ENCODE measurements at places on chromosomes 2 and 18.

DNA sequence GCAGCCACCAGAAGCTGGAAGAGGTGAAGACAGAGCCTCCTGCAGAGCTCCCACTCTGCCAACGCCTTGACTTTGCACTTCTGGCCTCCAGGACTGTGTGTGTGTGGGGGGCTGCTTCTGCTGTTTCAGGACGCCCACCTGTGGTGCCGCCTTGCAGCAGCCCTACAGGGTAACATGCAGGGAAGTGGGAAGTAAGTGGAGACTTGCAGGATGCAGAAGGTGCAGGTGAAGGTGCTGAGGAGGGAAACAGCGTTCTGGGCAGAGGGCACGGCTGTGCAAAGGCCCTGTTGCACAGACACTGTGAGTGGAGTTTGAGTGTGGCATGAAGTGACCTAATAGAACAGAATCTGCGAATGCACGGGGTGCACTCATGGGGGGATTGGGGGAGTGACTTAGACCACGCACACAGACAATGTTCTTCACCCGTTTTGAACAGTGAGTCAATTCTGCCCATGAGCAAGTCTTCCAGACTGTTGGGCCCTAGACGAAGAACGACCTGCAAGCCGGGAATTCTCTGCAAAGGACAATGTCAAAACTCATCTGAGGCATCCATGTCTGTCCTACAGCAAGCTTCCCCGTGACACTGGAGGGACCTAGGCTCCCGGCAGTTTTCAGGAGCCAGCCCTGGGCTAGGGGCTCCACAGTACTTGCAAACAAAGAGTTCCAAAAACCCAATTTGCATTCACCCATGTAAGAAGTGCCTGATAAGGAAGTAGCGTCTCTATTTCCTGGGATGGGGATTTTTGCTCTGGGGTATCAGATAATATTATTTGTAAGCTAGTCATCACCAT lies 19.0 kb downstream of the MBP start:
- no peak for DNase-seq

GRCh38 chr2:175366815-175367214 lies 185.3 kb upstream of the ATP5MC3 start:
- peak; percentile 59 for DNase-seq

- no peak for DNase-seq
Observed at GRCh38 chr2:173754837-173755236, 210.3 kb downstream of the SP3 start.

DNA sequence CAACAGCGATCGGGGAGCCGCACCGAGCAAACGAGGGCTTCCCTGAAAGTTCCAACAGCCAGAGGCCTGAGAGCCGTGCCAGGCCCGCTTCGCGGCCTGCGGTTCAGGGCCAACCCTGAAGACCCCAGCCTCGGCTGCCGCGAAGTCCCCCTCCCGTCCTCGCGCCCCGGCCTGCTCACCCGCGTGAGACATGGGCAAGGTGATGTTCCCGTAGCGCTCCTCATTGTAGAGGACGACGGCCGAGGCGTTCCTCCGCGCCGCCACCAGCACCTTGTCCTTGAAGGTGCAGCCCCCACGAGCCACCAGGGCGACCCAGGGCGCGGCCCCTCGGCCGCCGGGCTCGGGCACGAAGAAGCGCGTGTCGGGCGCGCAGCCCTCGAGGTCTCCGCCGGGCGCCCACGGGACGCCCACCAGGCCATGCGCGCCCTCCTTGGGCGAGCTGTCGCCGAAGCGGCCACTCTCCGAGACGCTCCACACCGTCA lies 510 bp downstream of the RNF149 start:
- DNase-seq = no peak

DNA sequence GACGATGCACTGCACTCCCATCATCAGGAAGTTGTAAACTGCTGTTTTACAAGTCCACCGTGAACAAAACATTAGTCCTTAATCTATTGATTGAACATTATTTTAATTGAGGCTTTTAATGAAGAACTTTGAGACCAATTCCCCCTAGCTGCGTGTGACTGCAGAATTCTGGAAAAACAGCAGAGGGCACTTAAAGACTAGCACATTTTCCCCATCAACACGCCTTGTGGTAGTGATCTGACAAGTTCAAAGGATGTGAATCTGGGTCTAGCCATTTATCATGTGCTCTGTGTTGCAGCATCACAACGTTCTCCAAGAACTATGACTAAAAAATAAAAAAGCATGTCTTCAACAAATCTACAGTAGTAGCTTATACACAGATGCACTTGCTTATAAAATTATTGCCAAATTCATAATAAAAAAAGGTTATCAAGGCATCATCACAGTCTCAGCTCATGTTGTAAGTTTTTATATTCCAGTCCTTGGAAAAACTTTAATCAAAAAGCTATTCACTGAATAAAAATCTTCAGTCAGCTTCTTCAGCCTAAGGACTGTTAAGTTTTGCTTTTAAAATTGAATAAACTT lies 35.8 kb downstream of the SKOR2 start:
- peak; percentile 71 for DNase-seq

GRCh38 chr18:36205166-36205565 lies 17.9 kb downstream of the MOCOS start:
- no peak for DNase-seq

- DNase-seq = no peak
Observed at GRCh38 chr2:95401480-95401879, 1.0 kb upstream of the FAHD2A start.

DNA sequence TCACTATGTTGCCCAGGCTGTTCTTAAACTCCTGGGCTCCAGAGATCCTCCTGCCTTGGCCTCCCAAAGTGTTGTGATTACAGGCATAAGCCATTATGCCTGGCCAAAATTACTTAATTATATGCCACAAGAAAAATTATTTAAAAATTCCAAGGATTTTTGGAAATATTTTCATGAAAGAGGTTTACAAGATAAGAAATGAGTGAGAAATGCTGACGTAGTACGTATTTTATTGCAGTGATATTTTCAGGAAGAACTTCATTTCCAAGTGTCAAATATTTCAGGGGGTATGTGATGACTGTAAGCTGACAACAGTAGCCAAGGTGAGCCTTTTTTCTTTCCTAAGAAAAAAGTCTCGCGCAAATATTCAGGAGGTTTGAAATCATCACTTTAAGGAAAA lies 20.8 kb downstream of the NIF3L1 start:
- DNase-seq = no peak

GRCh38 chr2:2331881-2332280 lies 806 bp upstream of the MYT1L start:
- no peak for DNase-seq

- DNase-seq = peak; percentile 71
Observed at GRCh38 chr2:67880291-67880761, 182.5 kb downstream of the C1D start.

GRCh38 chr2:119264781-119265692 lies 41.4 kb downstream of the STEAP3 start:
- peak; percentile 67 for DNase-seq

DNA sequence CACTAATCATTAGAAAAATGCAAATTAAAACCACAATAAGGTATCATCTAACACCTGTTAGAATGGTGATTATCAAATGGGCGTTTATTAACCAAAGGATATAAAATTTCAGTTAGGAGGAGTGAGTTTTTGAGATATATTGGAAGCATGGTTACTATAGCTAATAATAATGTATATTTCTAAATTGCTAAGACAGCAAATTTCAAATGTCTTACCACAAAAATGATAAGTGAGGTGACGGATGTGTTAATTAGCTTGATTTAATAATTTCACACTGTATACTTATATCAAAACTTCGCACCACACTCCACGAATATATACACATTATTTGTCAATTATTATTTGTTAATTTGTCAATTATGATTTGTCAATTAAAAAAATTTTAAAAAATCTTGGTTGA lies 227.2 kb upstream of the DDX18 start:
- DNase-seq = no peak

- DNase-seq = no peak
Observed at GRCh38 chr2:39739386-39739785, 39.7 kb downstream of the THUMPD2 start.

DNA sequence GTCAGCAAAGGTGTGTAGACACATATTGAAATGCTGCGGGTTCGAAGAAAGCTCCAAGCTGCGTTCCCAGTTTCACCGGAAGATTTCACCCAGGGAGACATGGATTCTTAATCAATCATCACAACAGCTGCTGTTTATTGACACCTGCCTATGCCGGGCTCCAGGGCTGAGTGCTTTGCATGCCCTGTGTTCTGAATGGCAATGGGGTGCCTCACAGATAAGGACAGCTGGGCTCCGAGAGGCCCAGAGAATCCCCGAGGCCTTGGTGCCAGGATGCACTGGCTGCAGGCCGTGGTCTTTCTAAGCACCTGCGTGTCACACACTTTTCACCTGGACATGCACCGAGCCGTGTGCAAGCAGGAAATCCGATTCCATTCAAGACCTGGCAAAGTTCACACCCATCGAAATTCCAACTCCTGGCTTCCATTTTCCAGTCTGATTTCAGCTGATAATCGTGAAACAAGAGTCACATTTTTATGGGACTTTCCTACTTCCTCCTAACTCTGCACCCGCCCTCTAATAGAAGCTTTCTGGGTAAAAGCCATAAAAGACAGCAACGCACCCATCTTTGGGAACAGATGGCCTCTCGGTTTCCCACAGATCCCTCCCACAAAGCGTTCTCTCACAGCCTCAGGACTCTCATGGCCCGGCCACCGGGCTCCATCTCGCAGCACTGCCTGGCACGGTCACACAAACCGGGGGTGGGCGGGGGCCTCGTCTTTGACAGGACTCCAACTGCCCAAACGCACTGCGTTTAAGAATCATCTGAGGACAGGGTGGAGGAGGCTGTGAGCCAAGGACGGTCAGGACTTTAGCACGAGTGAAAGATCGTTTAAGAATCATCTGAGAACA lies 245.6 kb upstream of the SALL3 start:
- DNase-seq = no peak

DNA sequence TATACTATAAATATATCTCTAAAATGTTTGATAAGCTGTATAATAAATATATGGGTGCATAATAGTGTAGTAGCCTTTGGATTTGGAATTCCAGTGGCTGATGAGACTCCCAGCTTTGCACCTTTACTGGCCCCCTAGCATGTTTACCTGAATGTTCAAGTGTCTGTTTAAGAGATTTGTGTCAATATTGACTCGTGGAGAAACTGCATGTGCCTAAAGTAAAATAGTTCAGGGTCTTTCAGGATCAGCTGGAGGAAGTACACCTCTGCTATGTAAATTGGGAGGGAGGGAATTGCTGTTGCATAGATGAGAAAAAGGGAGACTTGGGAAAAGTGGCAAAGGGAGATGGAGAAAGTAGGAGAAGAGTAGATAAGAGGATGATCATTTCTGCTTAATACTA lies 23.9 kb downstream of the ME2 start:
- no peak for DNase-seq

DNA sequence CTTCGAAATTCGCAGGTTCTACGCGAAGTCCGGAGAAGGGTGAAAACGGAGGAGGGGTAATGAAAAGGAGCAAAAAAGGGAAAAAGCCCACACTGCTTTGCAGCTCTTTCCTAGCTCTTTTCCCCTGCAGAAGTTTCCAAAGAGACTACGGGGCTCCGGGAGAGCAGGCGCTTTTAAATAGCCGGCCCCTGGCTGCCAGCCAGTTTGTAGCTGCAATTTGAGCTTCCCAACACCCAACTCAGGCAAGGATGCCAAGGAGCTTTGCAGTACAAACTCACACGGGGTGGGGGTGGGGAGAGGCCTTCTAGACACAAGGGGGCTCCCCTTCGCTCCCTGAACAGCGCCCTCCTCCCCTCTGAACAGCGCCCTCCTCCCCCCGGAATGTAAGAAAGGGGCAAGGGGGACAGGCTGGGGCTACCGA lies at the start of gene IGFBP5:
IGFBP5 (minus strand) TSS at position 149 of the 421 bp plus-strand sequence. CDS start 774 bp downstream, outside the sequence.
- DNase-seq = peak; percentile 54

DNA sequence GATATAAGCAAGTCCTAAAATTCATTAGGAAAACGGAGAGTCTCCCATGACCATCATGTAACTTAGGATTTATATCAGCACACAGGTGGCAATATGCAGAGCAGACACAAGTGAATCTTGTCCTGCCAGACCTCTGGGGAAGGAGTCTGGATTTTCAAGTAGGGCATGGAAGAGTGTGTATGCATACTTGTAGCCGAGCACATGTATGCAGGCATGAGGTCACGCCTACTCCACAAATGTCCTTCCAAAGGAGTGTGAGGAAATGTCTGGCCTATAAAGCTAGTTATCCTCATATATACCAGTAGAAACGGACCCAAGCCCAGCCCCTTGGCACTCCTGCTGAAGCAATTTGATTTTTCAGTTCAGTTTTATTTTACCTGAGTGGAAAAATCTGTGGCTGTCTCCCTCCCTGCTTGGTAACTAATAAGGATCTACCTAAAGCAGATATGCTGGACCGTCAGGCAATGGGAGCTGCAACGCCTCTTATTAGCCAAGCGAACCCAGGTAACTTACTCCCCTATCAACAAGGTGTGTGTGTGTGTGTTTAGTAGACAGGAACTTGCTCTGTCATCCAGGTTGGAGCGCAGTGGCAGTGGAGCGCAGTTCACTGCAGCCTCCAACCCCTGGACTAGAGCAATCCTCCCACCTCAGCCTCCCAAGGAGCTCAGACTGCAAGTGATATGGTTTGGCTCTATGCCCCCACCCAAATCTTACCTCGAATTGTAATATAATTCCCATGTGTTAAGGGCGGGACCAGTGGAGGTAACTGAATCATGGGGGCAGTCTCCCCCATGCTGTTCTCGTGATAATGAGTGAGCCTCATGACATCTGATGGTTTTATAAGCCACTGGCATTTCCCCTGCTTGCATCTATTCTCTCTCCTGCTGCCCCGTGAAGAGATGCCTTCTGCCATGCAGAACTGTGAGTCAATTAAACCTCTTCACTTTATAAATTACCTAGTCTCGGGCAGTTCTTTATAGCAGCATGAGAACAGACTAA lies 2.8 kb downstream of the STAT1 start:
- DNase-seq = no peak

All from epithelial cell of esophagus (primary cell).